Activated CD4-positive, alpha-beta T cell treated with anti-CD3 and anti-CD28 coated beads for 36 hours (primary cell): ENCODE measurements at places on chromosomes 12 and 14. TPM values are rescaled to one million over a fixed set of nuclear protein-coding genes. Genes with fewer than 3 reads are reported as not detected.

DNA sequence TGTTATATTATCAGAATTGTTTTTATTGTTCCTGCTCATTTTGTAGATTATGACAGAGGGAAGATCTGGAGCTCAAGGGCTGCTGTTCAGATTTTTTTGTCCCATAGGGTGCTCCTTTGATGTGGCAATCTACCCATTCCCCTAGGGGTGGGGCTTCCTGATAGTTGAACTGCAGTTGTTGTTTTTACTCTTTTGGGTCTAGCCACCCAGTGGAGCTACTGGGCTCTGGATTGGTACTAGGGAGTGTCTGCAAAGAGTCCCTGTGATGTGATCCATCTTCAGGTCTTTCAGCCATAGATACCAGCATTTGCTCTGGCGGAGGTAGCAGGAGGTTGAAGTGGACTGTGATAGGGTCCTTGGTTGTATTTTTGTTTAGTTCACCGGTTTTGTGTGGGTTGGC is 57.9 kb upstream of the SLCO1B1 start:
- no peak for DNase-seq
- no peak overlapping the region for H3K4me3 ChIP-seq

DNA sequence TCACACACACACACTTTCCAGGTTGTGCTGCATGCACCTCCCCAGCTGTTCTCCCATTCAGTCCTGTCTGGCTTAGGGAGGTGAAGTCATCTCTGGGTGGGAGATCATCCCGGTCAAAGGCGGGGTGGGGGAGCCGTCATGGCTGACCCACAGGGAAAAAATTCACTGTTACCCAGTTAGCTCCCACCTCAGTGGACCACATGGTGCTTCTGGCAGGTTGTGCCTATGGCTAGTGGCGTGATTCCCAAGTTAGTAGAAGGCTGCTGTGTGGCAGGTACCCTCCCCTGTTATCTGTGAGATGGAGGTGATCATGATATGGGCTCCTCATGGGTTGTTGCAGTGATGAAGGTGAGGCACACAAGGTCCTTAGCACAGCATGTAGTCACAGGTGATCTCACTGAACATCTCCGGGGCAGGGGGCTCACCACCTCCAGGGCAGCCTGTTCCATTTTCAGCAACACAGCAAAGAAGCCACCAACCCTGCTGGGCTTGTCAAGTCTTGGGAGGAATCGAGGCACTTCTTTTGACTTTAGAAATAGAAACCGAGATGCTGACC is 154.9 kb upstream of the CCND2 start:
- H3K4me1 ChIP-seq = peaks cover 66% of the 10 kb centered on the region

DNA sequence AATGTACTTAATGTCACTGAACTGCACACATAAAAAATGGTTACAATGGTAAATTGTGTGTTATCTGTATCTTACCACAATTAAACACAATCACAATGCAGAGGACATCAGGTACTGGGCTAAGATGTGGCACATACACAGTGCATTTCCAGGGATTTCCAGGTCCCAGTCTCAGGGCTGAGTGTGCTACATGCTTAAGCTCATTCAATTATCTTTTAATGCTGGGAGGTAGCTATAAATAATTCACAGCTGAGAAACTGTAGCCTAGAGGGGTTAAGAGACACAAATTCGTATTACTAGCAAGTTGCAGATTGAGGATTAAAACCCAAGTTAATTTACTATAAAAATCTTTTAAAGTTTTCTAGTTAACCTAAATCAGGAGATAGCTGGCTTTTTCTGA is 67.1 kb downstream of the CRACR2A start:
- H3K27ac ChIP-seq = no peak overlapping the region
- DNase-seq = no peak
- no peak overlapping the region for H3K4me3 ChIP-seq

GRCh38 chr14:59306775-59307174 is 118.3 kb downstream of the DAAM1 start:
- H3K4me3 ChIP-seq = no peak overlapping the region
- no peak for DNase-seq
- H3K4me1 ChIP-seq = peaks cover under 1% of the 10 kb centered on the region

- H3K4me3 ChIP-seq = peak overlapping the region; percentile 79
- peaks cover 2% of the 10 kb centered on the region for H3K27me3 ChIP-seq
- peaks cover 38% of the 10 kb centered on the region for H3K4me1 ChIP-seq
- peaks cover 24% of the 10 kb centered on the region for H3K36me3 ChIP-seq
- H3K27ac ChIP-seq = peak overlapping the region; percentile 80
These were observed 760 bp downstream of the ACTN1 start for GRCh38 chr14:68978172-68978911.

DNA sequence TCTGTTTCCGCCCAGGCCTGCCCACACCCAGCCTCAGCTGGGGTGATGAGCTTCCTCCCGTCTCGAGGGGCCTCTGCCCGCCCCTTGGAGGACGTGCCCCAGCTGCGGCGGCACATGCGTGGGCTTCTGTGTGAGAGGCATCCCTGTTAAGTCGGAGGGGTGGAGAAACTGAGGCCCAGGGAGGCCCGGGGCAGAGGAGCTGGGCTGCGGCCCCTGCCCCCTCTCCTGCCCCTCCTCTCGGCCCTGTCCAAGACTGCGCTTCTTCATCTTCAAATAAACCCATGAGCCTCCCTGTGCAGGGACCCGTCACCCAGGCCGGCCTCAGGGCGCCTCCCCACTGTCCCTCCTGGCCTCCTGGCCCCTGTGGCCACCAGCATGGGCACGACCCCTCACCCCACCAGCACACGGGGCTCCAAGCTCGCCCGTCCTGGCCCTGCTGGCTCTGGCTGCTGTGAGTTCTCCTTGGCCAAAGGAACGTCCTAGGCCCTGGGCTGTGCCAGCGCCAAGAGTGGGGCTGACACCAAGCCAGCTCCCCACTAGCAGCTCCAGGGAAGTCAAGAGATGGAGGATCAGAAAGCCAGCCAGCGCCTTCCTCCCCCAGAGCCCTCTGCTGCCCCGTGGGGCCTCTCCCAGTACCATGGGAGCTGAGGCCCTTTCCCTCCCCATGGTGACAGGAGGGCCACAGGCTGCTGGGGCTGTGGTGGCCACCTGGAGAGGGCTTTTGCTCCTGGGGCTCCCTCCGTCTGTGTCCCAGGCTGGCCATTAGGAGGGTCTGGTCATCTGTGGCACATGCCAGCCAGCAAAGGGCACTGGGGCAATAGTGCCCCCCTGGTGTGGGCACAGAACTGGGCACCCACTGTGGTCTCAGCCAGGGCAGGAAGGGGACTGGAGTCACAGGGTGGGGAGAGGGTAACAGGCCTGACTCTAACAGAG is 180.4 kb downstream of the KIF26A start:
- H3K4me1 ChIP-seq = no peaks in the 10 kb centered on the region
- DNase-seq = no peak
- H3K27me3 ChIP-seq = peaks cover 6% of the 10 kb centered on the region
- no peaks in the 10 kb centered on the region for H3K36me3 ChIP-seq
- H3K4me3 ChIP-seq = no peak overlapping the region

HIF1A gene
- 329 TPM for total RNA-seq

SLC7A7 gene
- 0.72 TPM for total RNA-seq

DAAM1 gene
- 11.7 TPM for total RNA-seq
